ENCODE measurements at places on chromosomes 5 and 9. TPM values are rescaled to one million over a fixed set of nuclear protein-coding genes. Genes with fewer than 3 reads are reported as not detected.

Gene WNK2
- 13.8 TPM for polyA plus RNA-seq

Gene ARHGEF28
- polyA plus RNA-seq = 1.1 TPM

Gene FCN2
- polyA plus RNA-seq = not detected

DNA sequence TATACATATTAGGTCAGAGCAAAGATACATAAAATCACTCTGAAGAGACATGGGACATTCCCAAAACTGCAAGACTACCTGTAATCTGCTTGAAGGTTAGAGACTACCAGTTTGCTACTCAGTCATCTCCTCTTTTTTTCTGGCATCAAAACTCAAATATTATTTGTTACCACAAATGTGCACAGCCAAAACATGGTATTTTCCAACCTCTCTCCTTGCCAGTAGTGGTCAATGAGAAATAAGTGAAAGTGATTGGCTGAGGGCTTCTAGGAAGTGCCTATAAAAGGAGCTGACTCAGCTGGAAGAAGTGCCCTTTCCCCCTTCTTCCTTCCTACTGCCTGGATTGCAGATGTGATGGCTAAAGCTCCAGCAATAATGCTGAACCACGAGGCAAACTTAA lies 13.8 kb downstream of the GZMK start:
- no peak for DNase-seq

Gene MEIKIN
- polyA plus RNA-seq = not detected

DNA sequence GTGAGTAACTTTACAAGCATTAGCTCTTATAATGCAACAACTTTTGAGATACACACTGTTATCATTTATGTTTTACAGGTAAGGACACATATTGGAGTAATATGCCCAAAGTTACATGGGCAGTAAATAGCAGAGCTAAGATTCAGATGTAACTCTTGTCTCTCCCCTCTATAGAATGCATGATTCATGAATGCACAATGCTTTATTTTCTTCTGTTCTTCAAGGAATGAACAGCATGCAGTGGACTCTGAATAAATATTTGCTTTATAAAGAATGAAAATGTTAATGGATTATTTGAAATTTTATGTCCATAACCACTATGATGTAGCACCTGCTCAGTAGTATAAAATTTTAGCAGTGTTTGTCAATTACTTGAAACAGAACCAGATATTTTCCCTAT lies 629.5 kb downstream of the KCTD16 start:
- DNase-seq = no peak

- DNase-seq = no peak
These were observed 33.2 kb upstream of the PCDHB1 start for GRCh38 chr5:141017943-141018342.

Measured in small intestine (tissue), 16 donors.